ENCODE measurements at places on chromosomes 6 and 20.

DNA sequence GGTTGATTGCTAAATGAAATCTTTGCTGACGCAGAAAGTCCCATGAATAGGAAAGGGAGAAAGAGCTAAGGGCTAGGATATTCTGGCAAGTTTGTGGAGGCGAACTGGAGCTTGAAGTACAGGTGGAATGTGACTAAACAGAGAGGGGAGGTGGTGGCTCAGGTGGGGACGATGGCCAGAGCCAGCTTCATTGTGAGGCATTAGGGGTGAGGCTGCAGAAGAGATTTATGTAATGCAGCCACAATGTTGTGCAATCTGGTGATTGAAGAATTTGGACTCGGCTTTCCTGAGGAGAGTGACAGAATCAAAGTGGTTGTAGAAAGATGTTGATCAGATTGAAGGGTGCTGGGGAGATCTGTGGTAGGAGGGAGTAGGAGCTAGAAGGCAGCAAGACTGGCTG is 42.9 kb upstream of the SPACA1 start:
- no peak for DNase-seq
- H3K4me1 ChIP-seq = peaks cover 12% of the 10 kb centered on the region

GRCh38 chr6:18284261-18284660 is 19.9 kb upstream of the DEK start:
- DNase-seq = no peak
- H3K27me3 ChIP-seq = no peaks in the 10 kb centered on the region
- H3K27ac ChIP-seq = no peak overlapping the region
- H3K36me3 ChIP-seq = no peaks in the 10 kb centered on the region

DNA sequence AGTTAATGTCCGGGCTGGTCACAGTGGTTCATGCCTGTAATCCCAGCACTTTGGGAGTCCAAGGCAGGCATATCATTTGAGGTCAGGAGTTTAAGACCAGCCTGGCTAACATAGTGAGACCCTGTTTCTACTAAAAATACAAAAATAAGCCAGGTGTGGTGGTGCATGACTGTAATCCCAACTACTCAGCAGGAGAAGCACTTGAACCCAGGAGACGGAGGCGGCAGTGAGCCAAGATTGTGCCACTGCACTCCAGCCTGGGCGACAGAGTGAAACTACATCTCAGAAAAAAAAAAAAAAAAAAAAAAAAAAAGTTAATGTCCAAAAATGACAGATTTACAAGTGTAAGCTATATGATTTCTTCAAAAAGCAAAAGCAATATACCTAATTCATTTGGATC is 124.9 kb downstream of the CCDC170 start:
- DNase-seq = no peak
- no peak overlapping the region for H3K27ac ChIP-seq
- no peaks in the 10 kb centered on the region for H3K27me3 ChIP-seq
- H3K4me1 ChIP-seq = peaks cover 4% of the 10 kb centered on the region

DNA sequence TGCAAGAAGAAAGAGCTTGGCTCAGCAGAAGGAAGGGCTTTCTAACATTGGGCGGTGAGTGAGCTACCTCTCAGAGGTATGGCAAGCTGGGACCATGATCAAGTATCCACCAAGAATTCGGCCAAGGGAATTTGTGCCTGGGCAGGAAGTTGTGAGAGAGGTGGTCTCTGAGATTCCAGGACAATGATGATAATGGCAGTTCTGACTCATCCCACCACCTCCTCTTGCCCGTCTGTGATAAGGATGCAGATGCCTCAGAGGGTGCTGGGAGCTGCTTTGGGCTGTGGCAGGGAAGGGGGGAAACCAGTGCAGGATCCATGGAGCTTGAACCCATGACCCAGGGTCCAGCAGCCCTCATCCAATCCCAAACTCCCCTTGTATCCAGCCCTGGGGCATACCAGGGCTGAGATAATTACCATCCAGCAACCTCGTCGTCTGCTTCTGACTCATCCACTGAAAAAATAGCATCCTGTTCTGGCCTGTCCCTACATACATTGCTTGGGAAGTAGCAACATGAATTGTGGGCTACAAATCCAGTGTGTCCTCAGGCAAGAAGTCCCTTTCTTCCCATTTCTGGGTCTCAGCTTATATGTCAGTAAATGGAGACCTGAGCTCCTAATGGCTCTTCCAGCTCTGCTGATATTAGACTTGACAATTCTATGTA is 5.9 kb downstream of the TGM6 start:
- DNase-seq = no peak
- H3K4me3 ChIP-seq = no peak overlapping the region
- H3K4me1 ChIP-seq = no peaks in the 10 kb centered on the region
- peaks cover 5% of the 10 kb centered on the region for H3K27me3 ChIP-seq
- H3K27ac ChIP-seq = no peak overlapping the region

DNA sequence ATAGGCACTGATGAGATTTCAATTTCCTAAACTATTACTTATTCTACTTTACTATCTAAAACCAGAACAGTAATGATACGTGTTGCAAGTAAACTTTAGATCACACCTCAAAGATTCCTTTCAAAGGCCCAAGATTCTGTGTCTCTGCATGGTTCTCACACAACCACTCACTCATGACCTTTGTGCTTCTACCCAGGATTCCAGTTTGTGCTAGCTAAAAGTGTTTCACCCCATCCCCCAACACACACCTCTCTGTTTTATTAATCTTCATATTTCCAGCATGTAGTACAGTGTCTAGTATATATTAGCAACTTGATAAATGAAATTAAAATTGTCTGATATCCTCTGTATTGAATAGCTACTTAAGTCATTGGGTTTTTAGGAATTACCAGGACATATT is 8.8 kb upstream of the SH3BGRL2 start:
- H3K4me1 ChIP-seq = no peaks in the 10 kb centered on the region
- H3K36me3 ChIP-seq = no peaks in the 10 kb centered on the region
- no peak overlapping the region for H3K27ac ChIP-seq
- no peak overlapping the region for H3K4me3 ChIP-seq

GRCh38 chr20:32845786-32846185 is 12.9 kb upstream of the EFCAB8 start:
- peaks cover 4% of the 10 kb centered on the region for H3K27me3 ChIP-seq
- DNase-seq = no peak

DNA sequence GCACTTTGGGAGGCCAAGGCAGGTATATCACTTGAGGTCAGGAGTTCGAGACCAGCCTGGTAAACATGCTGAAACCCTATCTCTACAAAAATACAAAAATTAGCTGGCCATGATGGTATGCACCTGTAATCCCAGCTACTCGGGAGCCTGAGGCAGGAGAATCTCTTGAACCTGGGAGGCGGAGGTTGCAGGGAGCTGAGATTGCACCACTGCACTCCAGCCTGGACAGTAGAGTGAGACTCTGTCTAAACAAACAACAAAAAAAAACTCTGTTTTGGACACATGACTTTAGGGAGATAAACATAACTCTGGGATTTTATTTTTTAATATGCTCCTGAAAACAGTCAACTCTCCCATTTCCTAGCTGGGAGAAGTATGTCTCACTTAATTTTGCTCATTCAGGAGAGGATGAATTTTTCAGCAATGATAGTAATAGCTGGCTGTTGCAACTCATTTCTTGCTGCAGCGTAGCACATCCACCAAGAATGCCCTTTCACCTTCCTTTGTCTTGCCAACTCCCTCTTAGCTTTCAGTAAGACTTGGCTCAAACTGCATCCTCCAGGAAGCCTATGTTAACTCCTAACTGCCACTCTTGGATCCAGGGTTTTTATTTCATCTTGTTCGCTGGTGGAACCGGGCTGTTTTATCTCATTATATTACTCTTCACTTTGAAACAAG is 24.3 kb downstream of the TOP1 start:
- peaks cover 48% of the 10 kb centered on the region for H3K4me1 ChIP-seq
- peaks cover 4% of the 10 kb centered on the region for H3K36me3 ChIP-seq
- no peak for DNase-seq
- no peaks in the 10 kb centered on the region for H3K27me3 ChIP-seq
- H3K4me3 ChIP-seq = no peak overlapping the region

DNA sequence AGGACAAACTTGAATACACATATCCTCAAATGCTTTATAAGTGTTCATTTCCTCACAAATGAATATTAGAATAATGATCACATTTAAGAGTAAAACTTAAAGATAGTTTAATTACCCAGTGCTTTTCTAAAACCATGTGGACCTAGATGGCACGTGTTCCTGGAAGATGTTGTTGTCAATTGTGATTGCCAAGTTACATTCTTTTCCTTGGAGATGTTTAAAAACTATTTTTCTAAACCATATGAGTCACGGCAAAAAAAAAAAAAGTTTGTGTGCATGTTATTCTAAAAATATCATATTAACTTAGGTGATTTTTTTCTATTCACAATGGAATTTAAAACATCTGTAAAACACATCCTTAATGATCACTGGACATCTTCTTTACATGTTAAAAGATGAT is 51.1 kb downstream of the RCAN2 start:
- DNase-seq = no peak
- no peak overlapping the region for H3K27ac ChIP-seq
- H3K4me3 ChIP-seq = no peak overlapping the region

GRCh38 chr6:135423649-135424128 is 73.9 kb downstream of the AHI1 start:
- no peak for DNase-seq
- H3K27me3 ChIP-seq = peaks cover 1% of the 10 kb centered on the region
- no peak overlapping the region for H3K27ac ChIP-seq
- no peaks in the 10 kb centered on the region for H3K36me3 ChIP-seq
- H3K4me3 ChIP-seq = no peak overlapping the region
- peaks cover 2% of the 10 kb centered on the region for H3K4me1 ChIP-seq

GRCh38 chr6:165487347-165487746 is 175.7 kb downstream of the PDE10A start:
- no peaks in the 10 kb centered on the region for H3K4me1 ChIP-seq
- H3K4me3 ChIP-seq = no peak overlapping the region
- no peak for DNase-seq
- H3K27ac ChIP-seq = no peak overlapping the region
- H3K27me3 ChIP-seq = peaks cover 1% of the 10 kb centered on the region

GRCh38 chr6:159090530-159091480 is 46.0 kb upstream of the TAGAP start:
- H3K27ac ChIP-seq = no peak overlapping the region
- H3K4me3 ChIP-seq = no peak overlapping the region
- DNase-seq = no peak
- no peaks in the 10 kb centered on the region for H3K27me3 ChIP-seq
- H3K4me1 ChIP-seq = no peaks in the 10 kb centered on the region

DNA sequence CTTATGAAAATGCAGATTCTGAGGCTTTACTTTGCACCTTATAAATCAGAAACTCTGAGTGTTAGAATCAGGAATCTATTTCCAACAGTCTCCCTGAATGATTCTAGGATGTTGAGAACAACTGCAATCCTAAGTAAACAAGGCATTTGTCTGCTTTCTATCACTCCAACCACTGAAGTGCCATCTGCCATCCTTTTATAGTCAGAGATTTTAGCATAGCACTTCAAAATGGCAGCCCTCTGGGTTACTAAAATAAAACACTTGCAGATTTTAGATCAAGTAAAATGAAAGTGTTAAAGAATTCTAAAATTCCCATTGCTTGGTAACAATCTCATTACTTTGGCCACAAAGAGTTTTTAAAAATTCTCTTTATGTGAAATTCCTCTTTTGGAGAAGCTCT is 258.9 kb downstream of the CD109 start:
- H3K36me3 ChIP-seq = no peaks in the 10 kb centered on the region
- H3K4me3 ChIP-seq = no peak overlapping the region
- no peak for DNase-seq
- H3K27ac ChIP-seq = no peak overlapping the region
- H3K27me3 ChIP-seq = no peaks in the 10 kb centered on the region
- H3K4me1 ChIP-seq = no peaks in the 10 kb centered on the region

- peaks cover 3% of the 10 kb centered on the region for H3K4me1 ChIP-seq
- no peak for DNase-seq
- no peak overlapping the region for H3K27ac ChIP-seq
- H3K4me3 ChIP-seq = no peak overlapping the region
- peaks cover 8% of the 10 kb centered on the region for H3K27me3 ChIP-seq
- H3K36me3 ChIP-seq = no peaks in the 10 kb centered on the region
These were observed 15.5 kb downstream of the EBF4 start for GRCh38 chr20:2708073-2708415.

- DNase-seq = no peak
- no peaks in the 10 kb centered on the region for H3K36me3 ChIP-seq
- H3K27me3 ChIP-seq = peaks cover 4% of the 10 kb centered on the region
- H3K27ac ChIP-seq = no peak overlapping the region
- no peak overlapping the region for H3K4me3 ChIP-seq
These were observed 179.8 kb downstream of the CLIC5 start for GRCh38 chr6:45835721-45836437.

DNA sequence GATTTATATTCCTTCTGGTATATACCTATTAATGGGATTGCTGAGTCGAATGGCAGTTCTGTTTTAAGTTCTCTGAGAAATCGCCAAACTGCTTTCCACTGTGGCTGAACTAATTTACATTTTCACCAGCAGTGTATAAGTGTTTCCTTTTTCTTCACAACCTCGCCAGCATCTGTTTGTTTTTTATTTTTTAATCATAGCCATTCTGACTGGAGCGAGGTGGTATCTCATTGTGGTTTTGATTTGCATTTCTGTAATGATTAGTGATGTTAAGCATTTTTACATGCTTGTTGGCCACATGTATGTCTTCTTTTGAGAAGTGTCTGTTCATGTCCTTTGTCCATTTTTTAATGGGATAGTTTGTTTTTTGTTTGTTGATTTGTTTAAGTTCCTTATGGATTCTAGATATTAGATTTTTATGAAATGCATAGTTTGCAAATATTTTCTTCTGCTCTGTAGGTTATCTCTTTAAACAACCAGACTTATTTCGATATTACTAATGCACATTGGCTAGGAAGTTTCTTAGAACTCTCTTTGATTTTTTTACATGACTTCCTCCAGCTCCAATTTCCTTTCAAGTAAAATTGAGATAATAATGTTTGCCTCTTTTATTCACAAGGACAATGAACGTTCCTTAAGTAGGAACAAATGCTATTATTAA is 12.2 kb upstream of the VNN1 start:
- no peak overlapping the region for H3K27ac ChIP-seq
- H3K4me3 ChIP-seq = no peak overlapping the region
- no peaks in the 10 kb centered on the region for H3K36me3 ChIP-seq
- H3K27me3 ChIP-seq = no peaks in the 10 kb centered on the region
- DNase-seq = no peak
- no peaks in the 10 kb centered on the region for H3K4me1 ChIP-seq

- H3K4me3 ChIP-seq = no peak overlapping the region
- H3K27me3 ChIP-seq = no peaks in the 10 kb centered on the region
- H3K4me1 ChIP-seq = no peaks in the 10 kb centered on the region
- no peak overlapping the region for H3K27ac ChIP-seq
- no peaks in the 10 kb centered on the region for H3K36me3 ChIP-seq
These were observed 10.5 kb upstream of the TGM2 start for GRCh38 chr20:38175304-38176180.

GRCh38 chr20:50580842-50581544 is 70.8 kb downstream of the PTPN1 start:
- no peak for DNase-seq
- peaks cover 9% of the 10 kb centered on the region for H3K4me1 ChIP-seq
- peaks cover 50% of the 10 kb centered on the region for H3K36me3 ChIP-seq
- peak overlapping the region; percentile 51 for H3K4me3 ChIP-seq

Measured in endothelial cell (in vitro differentiated cells).